ENCODE measurements at places on chromosomes 2 and 18.

GRCh38 chr2:217827430-217828201 is 175.2 kb downstream of the TNS1 start:
- no peak for DNase-seq

DNA sequence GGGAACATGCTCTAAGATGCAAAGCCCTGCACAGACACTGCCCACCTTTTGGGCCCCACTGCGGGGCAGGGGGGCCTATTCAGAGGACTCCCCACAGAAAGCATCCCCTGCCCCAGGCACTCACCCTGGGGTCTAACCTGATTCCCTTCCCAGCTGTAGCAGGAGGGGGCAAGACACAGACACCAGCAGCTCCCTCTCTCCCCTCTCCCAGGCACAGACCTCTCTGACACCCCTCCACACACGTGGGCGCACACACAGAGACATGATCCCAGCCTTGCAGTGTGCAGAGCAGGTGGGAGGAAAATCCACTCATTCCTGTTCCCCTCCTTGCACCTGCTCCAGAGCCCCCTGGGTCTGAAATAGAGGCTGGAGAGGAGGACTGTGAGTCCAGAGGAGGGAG is 10.7 kb downstream of the TNS1 start:
- no peak for DNase-seq

DNA sequence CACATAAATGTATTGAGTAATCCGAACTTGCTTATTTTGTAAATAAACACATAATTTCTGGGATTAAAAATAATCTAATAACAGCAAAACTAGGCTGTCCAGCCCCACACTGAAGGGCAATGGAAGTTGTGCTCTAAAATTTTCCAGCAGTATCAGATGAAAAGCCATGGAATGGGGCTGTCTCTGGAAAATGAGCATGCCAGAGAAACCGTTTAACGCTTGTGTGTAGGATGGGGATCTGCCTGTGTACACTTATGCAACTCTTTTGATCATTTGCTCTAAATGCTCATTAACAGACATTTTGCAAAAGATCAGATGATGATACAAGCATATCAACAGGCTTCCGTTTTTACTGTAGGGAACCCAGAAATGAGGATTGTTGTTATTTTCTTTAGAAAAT is 177.6 kb downstream of the SLC8A1 start:
- DNase-seq, result no peak

DNA sequence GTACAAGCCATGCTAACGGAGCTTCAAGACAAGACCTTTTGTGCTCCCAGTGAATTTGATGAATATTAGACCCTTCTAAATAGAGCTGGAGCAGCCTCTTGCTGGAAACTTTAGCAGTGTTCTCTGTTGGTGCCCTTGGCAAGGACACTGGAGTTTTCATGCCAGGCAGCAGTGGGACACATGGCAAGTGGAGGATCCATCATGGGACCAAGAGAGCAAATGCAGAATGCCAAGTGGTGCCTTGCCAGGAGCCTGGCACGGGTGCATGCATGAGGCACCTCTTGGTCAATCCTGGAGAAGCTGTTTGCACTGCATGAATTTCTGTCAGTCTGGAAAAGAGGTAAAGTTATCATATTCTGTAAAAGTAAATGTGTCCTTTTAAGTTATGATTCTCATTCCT is 59.1 kb downstream of the NETO1 start:
- no peak for DNase-seq

DNA sequence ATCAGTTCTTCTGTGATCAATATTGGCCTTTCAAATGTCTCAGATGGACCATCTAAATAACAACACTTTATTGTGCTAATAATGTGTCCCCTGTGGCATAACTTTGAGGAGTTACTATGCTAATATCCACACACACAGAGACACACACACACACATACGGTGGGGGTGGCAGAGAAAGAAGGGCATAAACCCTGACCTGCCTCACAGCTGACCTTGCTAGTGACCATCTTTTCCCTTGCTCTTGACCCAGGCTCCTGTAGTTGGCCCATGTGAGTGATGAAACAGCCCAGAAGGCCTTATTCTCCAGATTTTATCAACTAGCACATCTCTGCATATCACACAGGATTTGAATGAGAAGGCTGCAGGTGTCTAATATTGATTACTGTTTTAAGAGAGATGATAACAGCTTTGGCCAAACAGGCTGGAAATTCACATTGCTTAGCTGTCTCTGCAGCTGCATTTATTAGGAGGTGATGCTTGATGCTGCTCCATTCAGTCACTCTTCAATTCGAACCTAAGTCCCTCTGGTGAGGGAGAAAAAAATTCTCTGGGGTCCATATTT is 176.4 kb downstream of the ACTR3 start:
- no peak for DNase-seq

GRCh38 chr18:58057291-58057965 is 13.4 kb downstream of the NEDD4L start:
- DNase-seq, result no peak

GRCh38 chr2:12883906-12884305 is 167.2 kb downstream of the TRIB2 start:
- DNase-seq, result no peak

DNA sequence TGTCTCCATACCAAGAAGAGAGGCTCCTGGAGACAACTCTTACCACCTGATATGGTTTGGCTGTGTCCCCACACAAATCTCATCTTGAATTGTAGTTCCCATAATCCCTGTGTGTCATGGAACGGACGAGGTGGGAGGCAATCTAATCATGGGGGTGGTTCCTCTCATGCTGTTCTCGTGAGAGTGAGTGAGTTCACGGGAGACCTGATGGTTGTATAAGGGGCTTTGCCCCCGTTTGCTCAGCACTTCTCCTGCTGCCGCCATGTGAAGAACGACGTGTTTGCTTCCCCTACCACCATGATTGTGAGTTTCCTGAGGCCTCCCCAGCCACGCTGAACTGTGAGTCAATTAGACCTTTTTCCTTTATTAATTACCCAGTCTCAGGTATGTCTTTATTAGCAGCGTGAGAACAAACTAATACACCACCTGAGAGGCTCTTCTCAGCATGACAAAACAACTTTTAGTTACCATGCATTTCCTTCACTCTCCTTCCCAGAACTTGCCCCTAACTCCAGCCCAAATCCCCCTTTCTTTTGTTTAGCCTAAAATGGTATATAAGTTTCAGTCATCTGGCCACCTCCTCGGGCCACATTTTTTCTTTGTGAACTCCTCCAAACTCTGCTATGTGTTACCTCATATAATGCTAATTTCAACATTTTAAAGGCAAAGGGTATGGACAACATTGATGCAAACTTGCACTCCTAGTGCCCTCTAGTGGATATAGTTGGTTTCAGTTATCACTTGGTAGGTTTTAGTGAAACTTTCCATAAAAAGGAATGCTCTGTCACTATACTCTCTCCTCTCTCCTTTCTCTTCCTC is 58.6 kb upstream of the SLC25A52 start:
- peak; percentile 8 for DNase-seq

DNA sequence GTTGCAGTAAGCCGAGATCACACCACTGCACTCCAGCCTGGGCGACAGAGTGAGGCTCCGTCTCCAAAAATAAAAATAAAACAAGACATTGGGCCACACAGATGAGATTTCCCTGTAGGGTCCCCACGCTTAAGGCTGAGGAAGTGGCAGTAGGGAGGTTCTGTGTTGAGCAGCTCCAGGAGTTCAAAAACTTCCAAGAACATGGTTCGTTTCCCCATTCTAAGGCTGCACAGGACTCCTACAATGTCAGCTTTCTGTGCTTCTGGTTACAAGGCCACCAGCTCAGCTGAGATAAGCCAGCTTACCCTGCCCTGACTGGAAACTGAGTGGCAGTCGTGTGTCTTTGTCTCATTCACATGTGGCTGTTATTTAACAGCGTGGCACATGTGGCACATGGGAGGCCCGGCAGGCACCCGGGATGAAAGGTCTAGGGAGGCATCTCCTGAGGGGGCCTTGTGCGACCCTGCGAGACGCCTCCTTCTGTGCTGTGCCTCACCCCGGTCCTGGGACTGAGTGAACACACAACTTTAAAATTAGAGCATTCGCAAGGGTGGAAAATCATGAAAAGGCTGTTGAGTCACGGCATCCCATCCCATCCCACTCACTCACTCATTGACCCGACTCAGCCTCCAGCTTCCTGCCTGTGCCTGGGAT is 7.7 kb downstream of the ITGB1BP1 start:
- DNase-seq, result no peak

DNA sequence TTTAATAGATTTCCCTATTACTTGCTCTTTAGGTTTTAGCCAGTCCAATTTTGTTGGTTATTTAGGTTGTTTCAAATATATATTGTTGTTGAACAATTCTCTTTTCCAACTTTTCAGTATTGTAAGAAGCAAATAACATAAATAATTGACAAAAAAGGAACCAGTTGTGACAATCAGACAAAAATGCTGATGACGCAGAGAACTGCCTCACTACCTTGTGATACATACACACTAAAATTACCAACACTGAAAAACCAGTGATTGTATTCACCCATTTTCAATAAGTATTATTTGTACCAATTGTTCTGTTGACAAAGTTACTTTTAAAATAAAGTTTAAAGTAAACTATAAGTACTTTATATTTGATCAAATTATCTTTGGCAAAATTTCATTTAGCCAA is 43.1 kb upstream of the NABP1 start:
- no peak for DNase-seq

DNA sequence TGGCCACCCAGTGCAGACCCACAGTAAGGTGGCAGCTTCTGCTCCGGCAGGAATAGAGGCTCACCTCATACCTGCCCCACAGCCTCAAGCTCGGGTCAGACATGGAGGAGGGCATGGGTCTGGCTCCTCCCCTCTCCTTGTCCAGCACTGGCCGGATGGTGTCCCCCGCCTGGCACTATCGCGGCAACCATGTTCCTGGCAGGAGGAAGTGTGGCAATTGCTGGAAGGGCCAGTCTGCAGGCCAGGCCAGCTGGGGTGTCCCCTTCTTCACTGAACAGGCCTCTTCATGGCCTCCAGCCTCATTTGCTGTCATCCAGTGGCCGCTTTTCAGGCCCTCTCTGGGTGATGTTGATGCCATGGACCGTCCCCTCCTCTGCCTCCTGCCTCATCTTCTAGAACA is 41.4 kb upstream of the SMAD7 start:
- no peak for DNase-seq

- no peak for DNase-seq
Observed at GRCh38 chr2:172953411-172953810, 122.2 kb upstream of the MAP3K20 start.

DNA sequence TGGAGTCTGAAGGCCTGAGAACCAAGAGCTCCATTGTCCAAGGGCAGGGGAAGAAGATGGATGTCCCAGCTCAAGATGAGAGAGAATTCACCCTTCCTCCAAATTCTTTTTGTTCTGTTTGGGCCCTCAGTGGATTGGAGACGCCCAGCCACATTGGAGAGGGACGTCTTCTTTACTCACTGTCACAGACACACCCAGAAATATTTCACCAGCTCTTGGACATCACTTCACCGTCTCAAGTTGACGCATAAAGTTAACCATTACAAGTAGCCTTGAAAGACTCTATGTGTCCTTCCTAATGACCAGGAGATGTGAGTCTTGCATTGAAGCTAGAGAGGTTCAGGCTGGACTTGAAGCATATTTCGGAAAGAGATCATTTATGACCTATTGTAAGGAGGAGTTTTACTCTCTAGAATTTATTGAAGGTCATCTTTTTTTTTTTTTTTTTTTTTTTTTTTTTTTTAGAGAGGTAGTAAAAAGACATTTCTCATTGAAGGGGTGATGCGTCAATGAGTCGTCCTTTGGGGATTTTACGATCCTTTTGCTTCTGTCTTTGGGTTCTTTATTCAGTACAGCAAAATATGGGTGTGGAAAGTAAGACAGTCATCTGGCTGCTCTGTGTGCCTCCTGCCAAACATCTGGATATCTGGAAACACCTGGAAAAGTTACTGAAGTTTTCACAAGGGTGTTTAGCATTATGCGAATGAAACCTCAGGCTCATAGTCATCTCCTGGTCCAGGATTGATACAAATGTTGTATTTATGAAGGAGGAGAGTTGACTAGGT is 118.1 kb downstream of the PRPF40A start:
- DNase-seq, result peak; percentile 58

- no peak for DNase-seq
Observed at GRCh38 chr2:190540048-190540447, 5.5 kb upstream of the NEMP2 start.

DNA sequence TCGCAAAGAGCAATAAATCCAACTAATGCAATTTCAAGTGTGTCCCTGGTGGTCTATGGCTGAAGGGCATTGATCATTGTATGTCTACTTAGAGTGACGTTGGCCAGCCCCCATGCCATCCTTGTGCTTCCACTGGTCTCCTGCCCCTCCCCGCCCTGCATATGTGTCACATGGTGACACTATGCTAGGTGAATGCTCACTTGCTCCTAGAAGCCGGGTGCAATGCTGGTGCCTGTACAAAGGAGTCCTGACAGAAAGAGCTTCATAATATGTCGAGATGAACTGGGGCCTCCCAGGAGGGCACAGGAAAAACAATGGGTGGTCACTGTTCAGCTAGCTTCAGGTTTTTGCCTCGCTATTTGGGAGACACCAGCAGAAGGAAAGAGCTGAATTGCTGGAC is 5.9 kb upstream of the TRABD2A start:
- no peak for DNase-seq

- DNase-seq, result no peak
Observed at GRCh38 chr2:86510436-86510933, 52.8 kb downstream of the CHMP3 start.

DNA sequence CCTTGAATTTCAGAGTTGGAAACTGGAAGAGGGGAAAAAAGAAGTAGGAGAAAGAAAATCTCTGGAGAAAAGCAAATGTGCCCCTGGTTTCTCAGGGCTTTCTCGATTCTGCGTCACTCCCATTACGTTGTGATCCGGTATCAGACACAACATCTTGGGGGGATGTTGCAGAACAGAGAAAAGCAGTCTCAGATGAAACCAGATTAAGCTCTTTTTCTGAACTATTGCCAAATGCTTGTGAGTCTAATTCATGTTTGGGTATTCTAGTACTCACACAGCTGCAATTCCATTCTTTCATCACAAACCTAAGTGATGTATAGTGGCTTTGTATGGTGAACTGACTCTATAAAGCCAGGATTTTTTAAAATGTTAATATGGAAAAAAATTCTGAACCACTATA is 233.2 kb downstream of the TCF4 start:
- DNase-seq, result no peak

DNA sequence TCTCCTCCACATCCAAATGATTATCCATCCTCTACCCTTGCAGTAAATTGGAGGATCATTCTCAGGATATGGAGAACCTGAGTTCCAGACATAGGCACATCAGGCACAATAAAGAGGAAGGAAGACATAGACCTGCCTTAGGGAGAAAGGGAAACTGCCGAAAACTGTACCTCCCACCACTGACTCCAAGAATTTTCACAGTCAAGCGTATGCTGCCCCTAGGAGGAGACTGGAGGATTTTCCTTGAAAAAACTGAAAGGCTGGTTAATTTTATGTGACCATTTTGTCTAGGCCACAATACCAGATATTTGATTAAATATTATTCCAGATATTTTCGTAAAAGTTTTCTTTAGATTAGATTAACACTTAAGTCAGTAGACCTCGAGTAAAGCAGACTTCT is 638.5 kb upstream of the PKDCC start:
- DNase-seq, result no peak

DNA sequence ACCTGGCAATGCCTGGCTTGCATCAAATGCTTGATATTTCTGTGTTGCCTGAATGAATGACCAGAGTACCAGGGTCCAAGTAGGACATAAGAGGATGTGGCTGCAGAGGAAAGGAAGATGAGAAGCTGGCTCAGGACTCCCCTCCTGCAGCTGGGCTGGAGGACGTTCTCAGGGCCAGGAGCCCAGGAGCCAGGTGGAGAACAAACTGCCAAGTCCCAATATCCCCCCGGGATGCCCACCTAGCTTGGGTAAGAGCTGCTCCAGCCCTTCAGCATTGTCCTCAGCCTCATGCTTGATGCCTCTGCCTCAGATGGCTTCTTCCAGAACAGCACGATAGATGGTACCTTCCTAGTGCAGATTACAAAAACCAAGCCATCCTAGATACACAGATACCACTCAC is 8.6 kb upstream of the ATP6V1B1 start:
- no peak for DNase-seq
